ENCODE measurements at places on chromosomes 4 and X.

GRCh38 chrX:18617407-18617750, 54.5 kb downstream of the RS1 start:
- no peak for DNase-seq

- DNase-seq = no peak
Measured at GRCh38 chr4:152509595-152510225, 26.2 kb downstream of the FBXW7 start.

DNA sequence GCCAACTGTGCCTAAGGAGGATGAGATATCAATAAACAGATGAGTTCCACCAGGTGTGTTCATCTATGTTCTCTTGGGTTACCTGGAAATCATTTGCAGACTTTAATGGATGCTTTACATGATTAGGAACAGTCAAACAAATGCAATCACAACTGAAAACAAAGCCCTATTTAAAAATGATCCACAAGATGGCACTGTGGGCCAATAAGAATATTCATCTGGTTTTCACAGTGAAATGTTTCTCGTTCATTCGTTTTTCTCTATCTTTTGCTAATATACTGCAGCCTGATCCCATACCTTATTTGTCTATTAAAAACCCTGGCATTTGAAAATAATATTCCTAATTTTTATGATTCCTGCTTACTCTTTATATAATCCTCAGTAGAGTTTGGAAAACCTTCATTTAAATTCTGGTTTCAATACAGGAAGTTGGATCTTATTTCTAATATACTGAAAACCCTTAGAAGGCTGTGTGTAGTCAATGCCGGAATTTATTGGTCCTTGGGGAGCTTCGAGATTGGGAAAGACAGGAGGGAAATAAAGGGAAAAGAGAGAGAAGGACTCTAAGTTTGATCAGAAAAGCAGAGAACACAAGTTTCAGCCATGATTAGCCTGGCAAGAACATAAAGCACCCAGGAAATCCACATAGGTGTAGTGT, 63.8 kb upstream of the TAPT1 start:
- no peak for DNase-seq

- no peak for DNase-seq
Measured at GRCh38 chr4:115629270-115629669, 515.9 kb upstream of the NDST4 start.

GRCh38 chr4:566508-567295, 9.4 kb downstream of the TMEM271 start:
- no peak for DNase-seq

DNA sequence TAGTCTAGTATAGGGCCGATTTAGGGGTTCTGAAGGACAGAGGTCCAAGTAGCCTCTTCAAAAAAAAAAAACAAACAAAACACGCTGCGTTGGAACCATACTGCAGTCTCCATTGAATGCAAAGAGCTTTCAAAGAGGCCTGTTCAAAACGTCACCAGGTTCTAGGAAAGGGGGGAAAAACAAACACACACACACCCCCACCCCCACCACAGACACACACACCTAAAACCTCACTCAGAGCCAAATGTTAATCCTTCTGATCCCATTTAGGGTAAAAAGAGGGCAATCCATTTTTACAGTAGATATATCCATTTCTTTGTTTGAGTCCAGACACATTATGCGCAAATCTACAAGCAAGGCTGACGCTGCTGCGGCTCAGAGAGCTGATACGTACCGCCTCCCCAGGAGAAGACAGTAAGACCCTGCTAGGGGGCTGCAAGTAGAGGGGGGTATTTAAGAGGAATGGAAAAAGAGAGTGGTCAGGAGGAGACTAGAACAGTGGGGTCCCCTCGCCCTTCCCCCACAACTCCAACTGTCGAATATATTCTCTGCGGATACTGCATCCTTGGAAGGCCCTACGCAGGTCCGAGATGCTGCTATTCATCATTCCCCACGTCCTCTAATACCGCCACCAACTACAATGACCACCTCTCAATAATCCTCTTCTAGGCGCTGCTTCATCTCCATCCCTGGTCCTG, 1.3 kb downstream of the NKRF start:
- no peak for DNase-seq

DNA sequence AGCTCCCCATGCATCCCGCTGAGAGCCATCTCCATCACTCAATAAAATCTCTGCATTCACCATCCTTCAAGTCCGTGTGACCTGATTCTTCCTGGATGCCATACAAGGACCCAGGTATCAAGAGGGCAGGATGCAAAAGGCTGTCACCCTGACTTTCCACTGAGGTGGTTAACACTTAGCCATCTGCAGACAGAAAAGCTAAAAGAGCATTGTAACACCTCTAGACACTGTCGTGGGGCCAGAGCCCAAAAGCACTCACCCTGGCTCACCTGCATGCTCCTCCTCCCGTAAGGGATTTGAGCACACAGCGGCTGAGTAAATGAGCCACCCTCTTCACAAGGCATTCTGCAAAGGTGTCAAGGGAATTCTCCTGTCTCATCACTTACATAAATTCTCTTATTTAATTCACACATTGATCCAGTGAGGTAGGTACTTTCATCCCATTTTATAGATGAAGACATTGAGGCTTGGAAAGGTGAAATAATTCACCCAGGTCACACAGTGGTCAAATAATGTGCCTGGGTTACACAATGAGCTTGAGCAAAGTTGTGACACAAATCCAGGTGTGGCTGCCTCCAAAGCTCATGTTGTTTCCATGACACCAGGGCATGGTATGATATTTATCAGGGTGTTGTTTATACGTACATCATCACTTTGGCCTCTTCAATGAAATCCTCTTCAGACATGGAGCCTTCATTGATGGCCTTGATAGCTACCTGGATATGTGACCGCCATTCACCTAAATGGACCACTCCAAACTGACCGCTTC, 48.0 kb downstream of the TXK start:
- no peak for DNase-seq

DNA sequence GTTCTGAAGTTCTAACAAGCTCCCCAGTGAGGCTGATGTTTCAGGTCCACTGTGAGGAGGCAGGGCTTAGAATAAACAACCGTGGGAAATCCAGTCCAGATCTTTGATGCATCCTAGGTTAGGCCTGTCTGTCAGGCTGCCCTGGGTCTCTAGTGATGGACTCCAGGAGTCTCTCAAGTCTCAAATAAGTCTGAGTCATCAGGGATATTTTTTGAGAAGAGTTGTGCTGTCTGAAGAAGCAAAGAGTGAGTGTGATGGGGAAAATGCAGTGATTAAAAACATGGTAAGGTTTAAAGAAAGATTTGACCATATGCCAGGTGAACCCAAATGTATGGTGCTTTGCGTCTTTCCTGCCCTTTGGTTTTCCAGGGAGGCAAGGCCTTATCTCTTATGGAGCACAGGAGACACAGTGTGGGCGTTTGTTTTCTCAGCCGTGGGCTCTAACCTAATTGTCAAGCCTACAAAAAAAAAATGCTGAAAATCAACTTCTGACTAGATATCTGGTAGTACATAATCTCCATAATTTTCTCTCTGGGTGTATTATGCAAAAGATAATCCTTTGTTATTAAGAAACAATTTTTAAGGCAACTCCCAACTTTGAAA, 100.7 kb downstream of the PTTG2 start:
- no peak for DNase-seq

GRCh38 chr4:98482847-98483806, 175.3 kb downstream of the TSPAN5 start:
- no peak for DNase-seq

DNA sequence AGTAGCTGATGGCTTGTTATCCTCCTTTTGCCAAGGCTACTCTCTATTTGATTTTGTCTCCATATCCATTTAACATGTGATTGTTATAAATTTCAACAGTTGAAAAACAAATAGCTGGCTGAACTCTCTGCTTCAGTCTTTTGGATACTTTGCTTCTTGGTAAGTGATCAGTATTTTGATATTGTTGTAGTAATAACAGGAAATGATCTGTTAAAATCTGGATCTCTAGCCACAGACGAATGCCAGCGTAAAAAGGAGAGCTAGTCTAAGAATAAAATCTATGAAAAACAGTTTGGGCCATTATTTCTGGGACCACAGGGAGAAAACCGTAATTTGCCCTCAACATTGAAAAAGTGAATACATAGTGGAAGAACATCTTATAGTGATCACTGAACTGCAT, 113.8 kb downstream of the ANAPC10 start:
- no peak for DNase-seq

DNA sequence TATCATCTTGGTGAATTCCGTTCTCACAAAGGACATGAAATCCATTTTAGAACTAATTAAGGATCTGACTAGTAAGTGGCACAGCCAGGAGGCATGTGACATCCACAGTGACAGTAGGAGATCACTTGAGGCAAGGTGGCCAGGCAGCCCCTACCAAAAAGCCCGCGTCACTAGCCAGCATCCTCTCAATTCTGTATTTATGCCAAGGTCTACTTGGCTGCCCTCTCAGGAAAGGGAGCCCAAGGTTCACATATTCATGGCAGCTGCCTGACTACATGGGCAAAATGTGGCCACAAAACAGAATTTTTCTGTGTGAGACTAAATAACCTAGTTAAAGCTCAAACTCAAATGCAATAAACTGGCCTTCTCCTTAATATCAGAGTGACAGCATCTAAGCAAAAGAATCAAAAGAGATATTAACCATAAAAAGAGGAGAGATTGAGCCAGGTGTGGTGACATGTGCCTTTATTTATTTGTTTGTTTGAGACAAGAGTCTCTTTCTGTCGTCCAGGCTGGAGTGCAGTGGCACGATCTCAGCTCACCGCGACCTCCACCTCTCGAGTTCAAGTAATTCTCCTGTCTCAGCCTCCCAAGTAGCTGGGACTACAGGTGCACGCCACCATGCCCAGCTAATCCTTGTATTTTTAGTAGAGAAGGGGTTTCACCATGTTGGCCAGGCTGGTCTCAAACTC, 51.5 kb downstream of the SLC9A7 start:
- DNase-seq = no peak

- no peak for DNase-seq
Measured at GRCh38 chr4:15870921-15871664, 67.4 kb downstream of the FGFBP1 start.

GRCh38 chrX:78603908-78604307, 55.2 kb downstream of the RTL3 start:
- no peak for DNase-seq

DNA sequence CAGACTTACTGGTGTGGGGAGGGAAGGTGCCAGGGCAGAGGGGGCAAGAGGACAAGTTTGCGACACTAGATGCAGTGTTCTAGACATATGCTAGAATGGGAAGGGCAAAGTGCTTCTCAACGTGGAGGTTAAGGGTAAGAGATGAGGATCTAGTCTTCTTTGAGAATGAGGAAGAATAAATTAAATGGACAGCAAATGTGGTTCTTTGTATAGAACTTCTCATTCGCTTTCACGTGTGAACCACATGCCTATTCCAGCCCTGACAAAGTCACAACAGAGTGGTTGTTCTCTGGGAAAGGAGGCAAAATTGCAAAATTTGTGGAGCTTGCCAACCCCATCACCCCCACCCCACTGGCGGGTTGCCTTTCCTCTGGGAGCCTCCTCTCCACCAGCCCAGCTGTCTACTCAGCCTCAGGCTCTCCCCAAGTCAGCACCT, 1.5 kb upstream of the ANXA5 start:
- no peak for DNase-seq

GRCh38 chrX:19532709-19533108, 17.4 kb upstream of the MAP3K15 start:
- no peak for DNase-seq

- DNase-seq = no peak
Measured at GRCh38 chr4:7956270-7956808, 16.7 kb upstream of the AFAP1 start.

DNA sequence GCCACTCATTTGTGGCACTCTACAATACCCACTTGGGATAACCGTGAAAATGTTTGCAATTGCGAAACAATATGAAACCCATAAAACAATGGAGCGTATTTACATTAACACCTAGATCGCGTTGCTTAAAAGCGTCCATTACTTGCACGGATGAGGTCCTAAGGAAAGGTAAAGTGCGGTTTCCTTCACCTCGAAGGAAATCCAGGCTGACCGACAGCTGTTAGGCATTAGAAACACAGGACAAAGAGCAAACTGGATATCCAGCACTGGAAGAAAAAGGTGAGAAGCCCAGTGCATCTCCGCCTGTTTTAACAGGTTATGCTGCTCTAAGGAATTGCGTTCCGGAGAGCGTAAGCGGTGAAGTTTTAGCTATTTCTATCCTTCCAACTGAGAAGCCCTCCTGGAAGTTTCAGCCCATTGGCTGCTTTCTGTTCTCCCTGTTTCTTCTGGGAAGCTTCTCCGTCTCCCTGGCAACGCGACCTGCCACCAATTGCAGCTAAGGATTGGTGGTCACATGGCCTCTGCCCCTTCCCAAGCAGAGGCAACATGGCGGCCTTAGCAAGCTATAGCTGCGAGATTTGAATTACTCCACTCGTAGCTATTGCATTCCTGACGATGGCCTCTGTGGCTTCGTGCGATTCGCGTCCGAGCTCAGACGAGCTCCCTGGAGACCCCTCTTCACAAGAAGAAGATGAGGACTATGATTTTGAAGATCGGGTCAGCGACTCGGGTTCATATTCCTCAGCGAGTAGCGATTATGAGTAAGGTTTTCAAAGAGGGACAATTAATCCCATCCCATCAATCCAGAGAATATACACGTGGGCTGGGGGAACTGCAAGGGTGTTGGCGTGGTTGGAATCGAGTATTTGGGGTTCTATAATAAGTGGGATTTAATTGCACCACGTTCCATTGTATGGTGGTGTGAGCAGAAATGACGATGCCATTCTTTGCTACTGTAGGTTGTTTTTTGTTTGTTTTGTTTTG, at the start of gene INTU:
Gene INTU, plus strand, starts transcription at position 538 of the 984 bp plus-strand sequence. Its CDS starts 78 bp downstream, at position 616.
- DNase-seq = no peak

- DNase-seq = no peak
Measured at GRCh38 chr4:190014771-190015537, 12.1 kb downstream of the FRG2 start.

DNA sequence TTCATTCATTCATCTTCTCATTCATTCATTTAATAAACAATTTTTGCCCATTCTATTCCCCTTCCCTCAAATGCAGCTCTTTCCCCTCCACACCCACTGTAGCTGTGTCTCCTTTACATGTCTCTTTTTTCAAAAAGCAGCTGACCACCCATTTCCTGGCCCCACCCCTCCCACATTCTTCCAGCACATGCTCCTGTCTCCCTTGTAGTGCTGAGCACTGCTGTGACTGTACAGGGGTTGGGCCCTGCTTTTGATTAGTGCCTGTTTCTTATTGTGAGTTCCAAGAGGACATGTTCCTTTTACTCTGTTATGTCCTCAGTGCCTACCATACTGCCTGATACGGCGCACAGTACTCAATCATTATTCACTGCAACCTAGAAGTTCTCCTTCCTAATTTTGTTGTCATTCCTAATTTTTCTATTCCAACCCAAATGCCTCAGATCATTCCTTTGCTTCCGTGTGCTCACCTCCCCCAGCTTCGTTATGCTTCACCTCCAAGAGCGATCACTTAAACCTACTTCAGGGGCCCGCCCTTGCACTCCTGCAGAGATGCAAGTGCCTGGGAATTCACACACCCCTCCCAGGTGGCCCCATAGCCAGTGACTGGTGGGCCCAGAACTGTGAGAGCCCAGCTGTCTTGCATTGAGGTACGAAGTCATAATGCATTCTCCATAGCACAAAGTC, 152.2 kb downstream of the STK32B start:
- no peak for DNase-seq

GRCh38 chr4:69524706-69525105, 29.0 kb upstream of the UGT2B4 start:
- no peak for DNase-seq

- DNase-seq = no peak
Measured at GRCh38 chr4:182616476-182616875, 300.7 kb downstream of the DCTD start.

- no peak for DNase-seq
Measured at GRCh38 chrX:17086317-17086716, 139.9 kb downstream of the REPS2 start.

Data from activated CD4-positive, CD25-positive, alpha-beta regulatory T cell treated with anti-CD3 and anti-CD28 coated beads, Interleukin-2, amount 50 U/mL, for 16 hours (primary cell).